ENCODE measurements at places on chromosomes 7 and 10. TPM values are rescaled to one million over a fixed set of nuclear protein-coding genes. Genes with fewer than 3 reads are reported as not detected.

The NACAD gene
- not detected for total RNA-seq

DNA sequence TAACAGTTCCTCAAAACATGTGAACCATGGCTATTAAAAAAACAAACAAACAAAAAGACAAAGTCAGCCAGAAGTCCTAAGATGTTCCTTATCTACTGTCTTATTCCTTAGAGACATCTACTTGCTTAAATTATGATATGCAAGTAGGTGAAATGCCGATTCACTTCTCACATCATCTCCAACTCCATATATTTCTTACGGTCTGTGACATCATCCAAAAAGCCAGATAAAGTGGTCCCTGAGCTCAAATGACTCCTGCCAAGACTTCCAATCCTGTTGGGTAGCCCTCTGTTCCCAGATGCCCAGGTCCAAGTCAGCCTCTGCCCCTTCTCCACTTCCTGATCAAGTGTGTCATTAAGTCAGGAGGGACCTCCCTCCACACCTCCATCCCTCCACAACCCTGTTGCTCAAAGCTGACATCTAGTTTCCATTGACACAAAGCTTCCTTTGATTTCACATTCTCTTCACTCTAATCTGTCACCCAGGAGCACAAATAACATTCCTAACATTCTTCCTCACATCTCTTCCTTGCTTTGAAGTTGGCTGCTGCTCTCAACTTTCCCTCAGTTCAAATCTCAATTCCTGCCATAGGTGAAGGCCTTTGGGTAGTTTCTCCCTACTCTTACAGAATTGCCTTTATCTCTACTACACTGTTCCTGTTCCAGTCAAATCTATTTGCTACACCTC lies 56.1 kb upstream of the PDLIM1 start:
- no peak for DNase-seq

GRCh38 chr10:66980246-66980815 lies 54.5 kb downstream of the LRRTM3 start:
- DNase-seq, result no peak

DNA sequence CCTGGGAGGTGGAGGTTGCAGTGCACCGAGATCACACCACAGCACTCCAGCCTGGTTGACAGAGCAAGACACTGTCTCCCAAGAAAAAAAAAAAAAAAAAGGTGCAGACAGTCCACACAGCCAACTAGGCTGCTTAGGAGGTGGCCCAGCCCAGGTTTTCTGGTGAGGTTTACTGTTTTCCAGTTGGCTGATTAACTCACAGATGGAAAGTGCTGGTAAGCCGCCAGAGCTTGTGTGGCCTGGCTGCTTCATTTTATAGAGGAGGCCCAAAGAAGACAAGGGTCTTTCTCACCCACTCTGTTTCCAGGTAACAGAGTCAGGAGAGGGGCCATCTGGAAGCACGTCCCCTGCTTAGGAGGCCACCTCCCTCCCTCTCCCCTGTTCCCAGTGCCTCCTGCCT lies 6.2 kb downstream of the RHBDD2 start:
- no peak for DNase-seq

GRCh38 chr10:60560451-60560850 lies 170.8 kb upstream of the ANK3 start:
- no peak for DNase-seq

Measured in OCI-LY7 (cell line).